ENCODE measurements at places on chromosomes 6 and 20. TPM values are rescaled to one million over a fixed set of nuclear protein-coding genes. Genes with fewer than 3 reads are reported as not detected.

TSBP1 gene
- not detected for total RNA-seq

HSPA1B gene
- 30.2 TPM for total RNA-seq

OPRM1 gene
- not detected for total RNA-seq

ASIP gene
- total RNA-seq: not detected

ATG5 gene
- 52.7 TPM for total RNA-seq

MOG gene
- not detected for total RNA-seq

CCN6 gene
- total RNA-seq: not detected

IMPG1 gene
- not detected for total RNA-seq

LCA5 gene
- 2.2 TPM for total RNA-seq

DNAH8 gene
- total RNA-seq: not detected

CFB gene
- total RNA-seq: 0.60 TPM

PCK1 gene
- not detected for total RNA-seq

HLA-DPB1 gene
- 12.2 TPM for total RNA-seq

TSHZ2 gene
- 4.0 TPM for total RNA-seq

TPX2 gene
- total RNA-seq: 5.8 TPM

TGM2 gene
- 343 TPM for total RNA-seq

FAM209B gene
- total RNA-seq: not detected

SSTR4 gene
- total RNA-seq: not detected

PERP gene
- 21.6 TPM for total RNA-seq

PKHD1 gene
- total RNA-seq: not detected

ZNF165 gene
- total RNA-seq: 0.20 TPM

MC3R gene
- not detected for total RNA-seq

RIMS1 gene
- total RNA-seq: 51.8 TPM

SAMD10 gene
- 3.2 TPM for total RNA-seq

PABPC1L gene
- 0.44 TPM for total RNA-seq

CCR6 gene
- not detected for total RNA-seq

STXBP5 gene
- 13.3 TPM for total RNA-seq

CDK5RAP1 gene
- 14.6 TPM for total RNA-seq

CALHM5 gene
- 1.5 TPM for total RNA-seq

FAM110A gene
- 1.3 TPM for total RNA-seq

GPX5 gene
- not detected for total RNA-seq

PLCG1 gene
- 135 TPM for total RNA-seq

KIAA1586 gene
- total RNA-seq: 10.7 TPM

MRPS10 gene
- total RNA-seq: 37.9 TPM

NMBR gene
- total RNA-seq: not detected

TAB2 gene
- 11.8 TPM for total RNA-seq

TP53INP2 gene
- total RNA-seq: 3.6 TPM
